ENCODE measurements at places on chromosomes 6 and 20.
A peak's percentile ranks its signal among the peaks of the same experiment; 100 is the strongest.

DNA sequence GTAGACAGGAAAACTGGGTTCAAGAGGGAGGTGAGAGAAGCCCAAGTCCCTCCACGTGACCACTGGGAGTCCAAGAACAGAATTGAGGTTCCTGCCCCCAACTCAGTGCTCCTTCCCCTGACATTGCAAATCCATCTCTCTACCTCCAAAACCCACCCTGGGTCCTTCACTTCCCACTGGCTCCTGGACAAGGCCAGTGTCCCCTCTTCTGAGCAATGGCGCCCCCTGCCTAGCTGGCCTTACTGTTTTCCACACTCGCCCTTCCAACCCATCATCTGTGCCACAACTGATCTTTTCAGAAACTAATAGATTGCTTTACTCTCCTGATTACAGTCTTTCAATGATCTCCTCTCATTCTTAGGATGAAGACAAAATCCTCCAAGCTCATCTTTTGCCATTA, 200.3 kb downstream of the ANKRD60 start:
- no peak for DNase-seq

DNA sequence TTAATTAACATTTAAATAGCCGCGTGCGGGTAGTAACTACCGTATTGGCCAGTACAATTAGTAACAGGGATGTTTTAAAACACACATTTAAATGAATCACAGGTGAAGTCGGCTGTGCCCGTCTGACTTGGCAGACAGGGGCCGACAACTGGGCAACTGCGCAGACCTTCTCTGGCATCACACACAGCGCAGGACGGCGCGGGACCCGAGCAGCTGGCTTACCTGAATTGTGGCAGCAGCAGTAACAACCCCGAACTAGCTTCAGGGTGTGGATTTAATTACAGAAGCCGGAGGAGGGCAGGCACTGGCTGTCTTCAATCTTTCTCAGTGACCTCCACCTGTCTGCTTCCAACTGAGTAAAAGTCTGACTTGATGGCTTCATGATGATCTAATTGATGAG, 91.7 kb downstream of the DACT2 start:
- no peak for DNase-seq

GRCh38 chr6:39907871-39908575, 26.2 kb downstream of the MOCS1 start:
- no peak for DNase-seq

DNA sequence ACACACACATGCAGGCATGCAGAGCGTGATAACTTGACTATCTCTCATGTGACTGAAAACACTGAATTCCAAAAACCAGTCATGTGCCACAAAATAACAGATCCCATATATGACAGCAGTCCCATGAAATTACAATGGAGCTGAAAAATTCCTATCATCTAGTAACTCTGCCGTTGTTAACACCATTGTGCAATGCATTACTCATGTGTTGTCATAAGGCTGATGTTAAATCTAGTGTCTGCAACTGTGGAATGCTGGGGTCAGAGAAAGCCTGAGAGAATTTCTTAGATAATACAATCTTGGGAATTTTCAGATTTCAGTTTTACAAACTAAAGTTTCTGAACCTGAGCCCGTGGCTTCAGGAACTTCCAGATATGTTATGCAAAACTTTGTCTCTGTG, 70.2 kb downstream of the LYRM4 start:
- peak; percentile 99 for DNase-seq

GRCh38 chr6:89013438-89013837, 50.0 kb upstream of the RNGTT start:
- no peak for DNase-seq

DNA sequence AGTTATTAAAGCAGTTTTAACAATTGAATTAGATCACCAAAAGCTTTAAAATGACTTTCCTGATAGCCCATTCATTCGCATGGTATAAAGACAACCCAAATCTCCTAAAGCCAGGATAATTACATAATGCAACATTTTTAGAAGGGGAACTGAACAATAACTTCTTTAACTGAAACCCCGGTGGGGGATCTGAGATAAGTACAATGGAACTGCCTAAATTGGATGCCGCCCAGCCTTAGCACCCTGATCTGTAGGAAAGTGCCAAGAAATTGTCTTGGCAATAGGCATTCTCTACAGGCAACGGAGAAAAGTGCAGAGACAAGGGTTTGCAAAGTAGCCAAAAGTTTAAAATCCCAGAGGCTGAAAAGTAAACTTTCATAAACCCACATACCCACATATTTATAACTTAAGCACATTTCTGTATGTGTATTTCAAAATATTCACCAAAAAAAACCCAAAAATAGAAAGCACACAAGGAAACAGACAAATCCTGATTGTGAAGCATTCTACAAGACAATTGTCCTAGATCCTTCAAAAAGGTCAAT, 98.8 kb upstream of the BEND6 start:
- no peak for DNase-seq

- peak; percentile 75 for DNase-seq
Observed at GRCh38 chr6:75210885-75211739, 5.3 kb upstream of the COL12A1 start.

GRCh38 chr6:90573624-90574023, 13.2 kb downstream of the MAP3K7 start:
- no peak for DNase-seq

GRCh38 chr6:130164251-130164650, 58.5 kb downstream of the SAMD3 start:
- DNase-seq, result no peak

DNA sequence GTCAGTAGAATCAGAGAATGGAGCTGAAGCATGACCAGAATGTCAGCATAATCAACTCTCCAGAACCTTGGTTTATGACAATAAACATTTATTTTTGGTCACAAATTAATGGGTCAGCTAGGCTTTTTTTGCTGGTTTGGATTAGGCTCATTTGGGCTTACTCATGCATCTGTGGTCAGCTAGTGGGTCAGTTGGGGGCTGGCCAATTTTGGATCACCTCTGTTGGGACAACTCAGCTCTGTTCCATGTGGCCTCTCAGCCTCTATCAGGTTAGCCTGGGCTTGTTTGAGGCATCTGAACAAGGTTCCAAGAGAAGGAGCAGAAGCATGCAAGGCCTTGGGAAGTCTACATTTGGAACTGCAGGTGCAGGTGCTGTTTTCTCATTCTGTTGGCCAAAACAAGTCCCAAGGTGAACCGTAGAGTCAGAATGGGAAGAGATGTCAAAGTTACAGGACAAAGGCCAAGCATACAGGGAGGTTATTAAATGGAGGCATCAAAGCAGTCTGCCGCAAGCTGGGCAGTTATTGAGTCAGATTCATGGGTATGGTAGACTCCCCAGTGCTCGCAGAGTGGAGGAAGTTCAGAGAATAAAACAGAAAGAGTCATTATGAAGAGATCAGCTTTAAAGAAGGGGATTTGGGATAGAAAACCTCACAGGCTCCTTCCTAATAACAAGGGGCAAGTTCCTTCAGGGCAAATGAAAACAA, 173.0 kb downstream of the PLCB4 start:
- DNase-seq, result peak; percentile 66

DNA sequence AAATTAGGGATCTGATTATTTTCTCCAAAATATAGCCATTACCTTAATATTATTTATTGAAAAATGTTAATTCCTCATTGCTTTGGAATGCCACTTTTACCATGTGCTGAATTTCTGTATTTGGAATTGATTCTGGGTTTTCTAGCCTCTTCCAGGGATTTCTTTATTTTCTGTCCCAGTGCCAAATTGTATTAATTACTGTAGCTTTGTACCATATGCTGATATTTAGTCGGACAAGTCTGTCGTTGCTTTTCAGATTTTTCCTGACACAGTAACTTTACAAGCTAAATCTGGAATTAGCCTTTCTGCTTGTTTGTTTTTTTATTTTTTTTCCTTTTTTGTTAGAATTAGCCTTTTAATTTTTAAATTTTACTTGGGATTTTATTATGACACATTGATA, 10.9 kb upstream of the TMEM14B start:
- DNase-seq, result no peak

- no peak for DNase-seq
Observed at GRCh38 chr6:136466777-136467176, 83.4 kb downstream of the MAP7 start.

- peak; percentile 95 for DNase-seq
Observed at GRCh38 chr20:52494244-52494643, 302.7 kb upstream of the ZFP64 start.

DNA sequence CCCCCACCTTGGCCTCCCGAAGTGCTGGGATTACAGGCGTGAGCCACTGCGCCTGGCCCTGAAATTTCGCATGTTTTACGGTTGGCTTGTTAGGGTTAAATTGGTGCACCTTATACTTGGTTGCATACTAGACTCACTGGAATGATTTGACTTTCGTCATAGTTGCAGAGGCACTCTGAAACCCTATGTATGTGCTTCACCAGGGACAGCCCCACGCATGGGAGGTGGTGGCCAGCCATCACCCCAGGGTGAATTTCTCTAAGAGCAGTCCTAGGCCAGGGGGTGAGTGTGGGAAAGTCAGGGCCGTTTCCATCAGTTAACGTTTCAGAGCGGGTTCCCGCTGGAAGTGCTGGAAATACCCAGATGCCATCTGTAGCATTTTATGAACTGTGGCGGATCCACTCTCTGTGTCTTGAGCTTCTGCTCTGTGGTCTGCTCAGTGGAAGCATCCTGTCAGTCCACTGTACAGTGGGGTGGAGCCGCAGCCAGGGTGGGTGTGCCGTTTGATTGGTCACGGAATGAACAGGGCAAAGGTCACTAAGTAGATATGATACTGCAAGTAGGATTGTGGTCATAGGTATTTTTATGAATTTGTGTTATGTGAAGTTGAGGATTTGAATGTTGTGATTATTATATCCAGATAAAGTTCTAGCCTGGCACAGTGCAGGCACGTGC, 13.2 kb downstream of the DNAJC5 start:
- no peak for DNase-seq

- DNase-seq, result peak; percentile 63
Observed at GRCh38 chr20:2206957-2207769, 88.6 kb upstream of the TGM3 start.

DNA sequence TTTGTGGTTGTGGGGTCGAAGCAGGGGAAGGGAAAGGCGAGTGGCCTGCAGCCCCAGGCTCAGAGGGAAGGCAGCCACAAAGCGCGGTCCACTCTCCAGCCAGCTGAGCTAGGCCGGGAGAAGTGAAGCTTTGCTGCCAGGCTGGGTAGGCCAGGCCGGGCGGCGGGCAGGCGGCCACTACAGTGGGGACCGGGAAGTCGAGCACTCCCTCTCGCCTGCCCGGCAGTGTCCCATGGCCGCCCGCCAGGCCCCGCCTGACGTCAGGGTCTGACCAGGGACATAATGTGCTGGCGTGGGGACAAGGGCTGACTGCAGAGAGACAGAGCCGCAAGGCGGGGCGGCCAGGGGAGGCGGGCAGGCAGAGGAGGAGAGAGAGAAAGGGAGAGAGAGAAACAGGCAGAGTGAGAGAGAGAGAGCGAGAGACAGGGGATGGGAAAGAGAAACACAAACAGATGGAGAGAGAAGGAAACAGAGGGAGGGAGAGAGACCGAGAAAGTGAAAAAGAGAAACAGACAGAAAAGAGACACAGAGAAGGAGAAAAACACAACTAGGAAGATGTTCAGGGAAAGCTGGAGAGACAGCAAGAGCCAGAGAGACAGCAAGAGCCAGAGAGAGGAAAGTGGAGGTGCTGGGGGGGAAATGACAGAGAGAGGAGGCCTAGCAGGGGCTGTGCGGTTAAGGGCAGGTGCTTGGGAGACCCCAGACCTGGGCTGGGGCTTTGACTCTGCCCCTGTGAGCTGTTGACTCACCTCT, 94.5 kb upstream of the PTPN1 start:
- DNase-seq, result peak; percentile 96

GRCh38 chr6:72616406-72617015, 5.4 kb upstream of the KCNQ5 start:
- peak; percentile 57 for DNase-seq

DNA sequence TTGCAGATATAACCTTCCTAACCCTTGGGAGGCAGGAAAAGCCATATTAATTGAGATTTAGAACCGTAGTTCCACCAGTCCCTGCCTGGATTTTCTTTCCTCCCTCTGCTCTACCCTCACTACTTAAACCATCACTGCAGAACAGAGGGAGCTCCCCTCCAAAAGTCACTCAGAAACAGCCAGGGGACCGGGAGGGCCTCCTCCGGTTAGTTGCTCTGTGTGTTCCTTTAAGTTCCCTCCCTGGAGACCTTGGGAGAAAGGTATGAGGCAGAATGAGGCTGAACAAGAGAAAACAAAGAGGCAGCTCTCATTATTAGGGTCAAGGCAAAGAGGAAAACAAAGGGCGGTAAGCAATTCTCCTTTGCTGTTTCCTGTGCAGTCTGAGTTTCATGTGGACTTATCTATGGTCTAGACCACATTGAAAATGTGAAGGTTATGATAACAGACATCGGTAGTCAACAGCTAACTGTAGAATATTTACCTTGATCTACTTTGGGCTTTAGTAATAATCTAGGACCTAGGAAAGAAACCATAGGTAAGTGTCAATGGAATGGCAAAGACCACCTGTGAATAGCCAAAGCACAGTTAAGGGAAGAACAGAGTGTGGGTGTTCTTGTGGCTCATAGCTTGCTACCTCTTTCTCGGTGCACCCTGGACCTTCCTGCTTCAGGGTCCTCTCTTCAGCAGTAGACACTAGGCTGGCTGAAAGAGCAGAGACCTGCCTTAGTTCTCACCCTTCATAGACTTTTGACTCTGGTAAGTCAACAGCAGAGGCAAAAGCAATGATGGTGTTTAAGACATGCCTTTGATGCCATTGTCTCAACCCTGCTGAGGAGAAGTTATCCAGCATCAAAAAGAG, 250.9 kb upstream of the CITED2 start:
- DNase-seq, result no peak

DNA sequence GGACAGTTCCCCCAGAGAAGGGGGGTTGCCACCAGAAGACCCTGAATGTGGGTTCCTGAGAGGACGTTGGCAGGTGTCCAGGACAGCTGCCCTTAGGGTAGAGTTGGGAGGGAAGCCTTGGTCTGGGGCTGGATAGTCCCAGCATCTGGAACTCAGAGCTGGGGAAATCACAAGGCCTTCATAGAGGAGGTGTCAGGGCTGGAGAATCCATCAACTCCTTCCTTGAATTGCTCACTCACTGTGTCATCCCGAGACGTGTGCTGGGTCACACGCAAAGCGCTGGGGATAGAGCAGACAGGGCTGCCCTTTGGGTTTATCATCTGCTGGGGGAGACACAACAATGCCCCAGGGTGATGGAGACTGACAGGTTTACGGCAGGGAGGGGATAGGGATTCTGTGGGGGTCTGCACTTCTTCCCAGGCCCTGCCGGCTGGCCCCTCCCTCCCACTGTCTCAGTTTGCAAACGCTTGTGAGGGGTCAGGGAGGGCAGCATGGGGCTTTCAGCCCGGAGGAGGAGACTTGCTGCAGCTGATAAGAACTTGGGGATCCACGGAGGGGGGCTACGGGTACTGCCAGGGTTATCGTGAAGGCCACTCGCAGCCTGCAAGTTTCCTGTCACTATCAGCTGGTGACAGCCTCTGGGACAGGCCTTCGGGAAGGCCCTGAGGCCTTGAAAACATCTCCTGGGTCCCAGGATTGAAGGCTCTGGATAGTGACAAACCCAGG, 18.6 kb downstream of the RBM38 start:
- DNase-seq, result no peak

- no peak for DNase-seq
Observed at GRCh38 chr20:13909067-13909466, 81.3 kb downstream of the SEL1L2 start.

GRCh38 chr6:92114091-92114675, 1305.2 kb downstream of the EPHA7 start:
- no peak for DNase-seq

Measured in EH (cell line).